ENCODE measurements at places on chromosomes 3 and 15. TPM values are rescaled to one million over a fixed set of nuclear protein-coding genes. Genes with fewer than 3 reads are reported as not detected.

- H3K27ac ChIP-seq: no peak overlapping the region
- no peaks in the 10 kb centered on the region for H3K36me3 ChIP-seq
- peaks cover 11% of the 10 kb centered on the region for H3K4me1 ChIP-seq
These were observed 12.2 kb downstream of the RNF123 start for GRCh38 chr3:49701388-49702077.

BCHE gene
- 3.1 TPM for total RNA-seq

GRCh38 chr15:63626955-63627354 lies 29.8 kb downstream of the FBXL22 start:
- H3K27me3 ChIP-seq: no peaks in the 10 kb centered on the region
- no peak overlapping the region for H3K4me3 ChIP-seq
- no peak overlapping the region for H3K27ac ChIP-seq
- DNase-seq: no peak

TRPM1 gene
- not detected for total RNA-seq

DNA sequence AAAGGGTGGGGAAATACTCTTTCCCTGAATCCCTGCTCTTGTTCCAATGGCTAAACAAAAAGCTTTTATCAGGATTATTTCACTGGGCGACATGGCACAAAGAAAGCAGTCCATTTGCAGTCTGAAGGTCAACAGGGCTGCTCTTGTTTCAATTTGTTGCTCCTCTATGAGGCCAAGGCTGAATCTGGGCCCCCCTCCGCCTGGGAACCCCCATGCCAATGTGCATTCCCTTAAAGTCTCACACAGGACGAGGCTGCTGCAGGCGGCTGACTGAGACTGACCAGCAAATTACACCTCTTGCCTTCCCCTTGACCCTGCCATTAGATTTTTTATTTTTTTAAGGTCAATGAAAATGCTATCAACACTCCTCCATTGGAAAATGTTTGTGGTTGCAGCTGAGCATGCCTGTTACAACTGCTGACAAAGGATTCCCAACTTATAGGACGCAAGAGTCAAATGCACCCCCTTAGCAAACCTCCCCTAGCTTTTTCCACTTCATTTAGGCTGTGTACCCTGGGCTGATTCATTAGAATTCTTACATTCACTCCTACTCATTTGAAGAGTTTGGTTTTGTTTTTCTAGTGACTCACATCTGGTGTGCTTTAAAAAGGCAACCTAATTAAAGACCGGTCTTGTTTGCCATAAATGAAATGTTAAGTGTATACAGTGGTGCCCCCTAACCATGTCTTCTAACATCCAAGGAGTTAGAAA lies 60.8 kb upstream of the ARHGEF3 start:
- no peaks in the 10 kb centered on the region for H3K36me3 ChIP-seq
- no peak overlapping the region for H3K27ac ChIP-seq
- peaks cover 9% of the 10 kb centered on the region for H3K4me1 ChIP-seq
- H3K27me3 ChIP-seq: no peaks in the 10 kb centered on the region
- H3K4me3 ChIP-seq: no peak overlapping the region

DNA sequence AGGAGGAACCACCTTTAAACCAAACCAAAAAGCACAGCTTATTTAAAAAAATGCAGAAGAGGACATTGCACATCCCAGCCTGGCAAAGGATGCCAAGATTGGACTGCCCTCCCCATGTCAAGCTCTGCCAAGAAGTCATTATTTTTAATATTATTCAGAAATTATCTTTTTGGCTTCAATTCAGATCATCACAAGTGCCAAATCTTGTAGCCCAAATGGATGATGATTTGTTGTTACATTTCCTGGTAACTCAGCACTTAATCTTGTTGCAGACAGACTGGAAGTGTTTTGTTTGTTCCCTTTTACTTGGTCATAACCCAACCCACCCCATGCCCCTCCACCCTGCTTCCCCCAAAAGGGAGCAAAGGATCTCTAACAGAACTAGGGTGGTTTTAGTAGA lies 28.1 kb upstream of the LXN start:
- H3K4me1 ChIP-seq: peaks cover 37% of the 10 kb centered on the region
- no peak overlapping the region for H3K27ac ChIP-seq
- no peaks in the 10 kb centered on the region for H3K27me3 ChIP-seq
- DNase-seq: no peak
- H3K36me3 ChIP-seq: peaks cover 7% of the 10 kb centered on the region

CIDEC gene
- total RNA-seq: not detected

GRCh38 chr3:141462176-141462859 lies 24.5 kb upstream of the RASA2 start:
- peaks cover 10% of the 10 kb centered on the region for H3K4me1 ChIP-seq
- peaks cover 6% of the 10 kb centered on the region for H3K27me3 ChIP-seq
- no peak overlapping the region for H3K4me3 ChIP-seq
